ENCODE measurements at places on chromosomes 11 and 22.

- DNase-seq: no peak
Observed at GRCh38 chr11:25596701-25597100, 735.2 kb upstream of the ANO3 start.

- peak; percentile 14 for DNase-seq
Observed at GRCh38 chr22:37746366-37747079, 49.7 kb downstream of the TRIOBP start.

- no peak for DNase-seq
Observed at GRCh38 chr11:37504921-37505320, 906.9 kb upstream of the RAG2 start.

DNA sequence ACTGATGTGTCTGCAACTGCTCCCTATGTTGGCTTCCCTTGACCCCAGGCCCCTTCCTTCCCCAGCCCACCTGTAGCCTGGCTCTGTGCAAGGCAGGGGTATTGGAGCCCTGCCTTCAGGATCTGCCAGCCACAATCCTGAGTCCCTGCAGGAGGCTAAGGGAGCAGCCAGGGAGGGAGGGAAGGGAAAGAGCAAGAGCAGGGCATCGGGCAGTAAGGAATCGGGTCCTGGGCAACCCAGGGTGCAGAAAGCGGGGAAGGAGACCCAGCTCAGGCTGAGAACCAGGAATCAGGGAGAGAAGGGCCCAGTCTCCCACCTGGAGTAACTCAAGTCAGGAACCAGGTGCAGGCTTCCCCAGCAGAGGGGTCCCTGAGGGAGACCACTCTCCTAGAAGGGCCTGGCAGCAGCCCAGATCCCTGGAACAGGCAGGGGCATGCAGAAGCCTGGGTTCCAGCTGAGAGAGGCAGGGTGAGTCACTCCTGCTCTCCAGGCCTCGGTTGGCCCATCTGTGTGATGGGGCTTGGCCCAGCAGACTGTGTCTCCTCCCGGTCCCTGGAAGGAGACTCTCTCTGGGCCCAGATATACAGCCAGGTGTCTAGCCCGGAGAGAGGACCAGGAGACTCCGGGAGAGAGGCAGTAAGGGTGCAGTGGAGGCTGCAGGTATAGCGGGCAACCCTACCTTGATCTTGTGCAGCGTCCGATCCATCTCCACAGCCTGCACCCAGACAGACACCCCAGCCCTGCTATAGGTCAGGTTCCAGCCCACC, 13.4 kb downstream of the STARD10 start:
- DNase-seq: no peak

- DNase-seq: no peak
Observed at GRCh38 chr11:69746752-69747742, 28.1 kb downstream of the FGF4 start.

GRCh38 chr11:110349138-110349996, 53.0 kb upstream of the RDX start:
- no peak for DNase-seq

All from T-helper 9 cell (primary cell).